ENCODE measurements at places on chromosomes 16 and 17. TPM values are rescaled to one million over a fixed set of nuclear protein-coding genes. Genes with fewer than 3 reads are reported as not detected.

Gene CHD9NB
- polyA plus RNA-seq = not detected

Gene CMTM1
- not detected for polyA plus RNA-seq

Gene TBX2
- not detected for polyA plus RNA-seq

Gene NOG
- 0.16 TPM for polyA plus RNA-seq

Gene ASGR2
- not detected for polyA plus RNA-seq

Gene CMTM4
- not detected for polyA plus RNA-seq

DNA sequence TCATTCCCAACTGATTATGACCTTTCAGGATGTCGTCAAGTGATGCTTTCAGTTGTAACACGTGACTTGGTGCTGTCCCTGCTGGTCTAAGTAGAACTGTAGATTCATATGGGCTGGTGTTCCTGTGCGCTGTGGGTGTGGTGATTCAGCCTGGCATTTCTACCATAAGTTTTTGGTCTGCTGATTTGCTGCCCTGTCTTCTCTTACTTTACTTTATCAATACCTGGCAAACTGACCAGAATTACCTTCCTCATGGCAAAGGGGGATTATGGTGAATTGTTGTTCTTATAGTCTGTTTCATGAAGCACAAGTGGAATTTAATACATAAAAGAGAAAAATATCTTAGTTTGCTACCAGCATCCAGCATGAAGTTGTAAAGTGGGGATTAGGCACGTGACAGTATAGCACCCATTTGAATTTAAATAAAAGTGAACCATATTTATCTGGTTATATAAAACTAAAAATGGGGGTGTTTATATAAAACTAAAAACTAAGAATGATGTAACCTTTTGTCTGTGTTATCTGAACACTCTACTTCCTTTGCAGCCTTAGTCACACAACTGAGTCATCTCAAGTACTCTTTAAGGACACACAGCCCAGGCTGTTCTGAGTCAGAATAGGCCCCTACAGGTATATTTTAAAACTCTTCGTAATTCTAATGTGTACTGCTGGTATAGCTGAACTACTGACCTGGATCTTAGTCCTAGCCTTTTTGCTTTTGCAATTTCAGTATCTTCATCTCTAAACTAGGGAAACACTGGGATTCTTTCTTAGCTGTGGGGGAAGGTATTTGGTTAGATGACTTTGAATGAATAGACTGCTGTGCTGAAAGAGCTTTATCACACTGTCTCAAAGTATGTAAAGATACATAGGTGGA is 28.3 kb downstream of the TTC19 start:
- H3K4me3 ChIP-seq = no peak overlapping the region
- DNase-seq = no peak
- H3K27ac ChIP-seq = no peak overlapping the region

DNA sequence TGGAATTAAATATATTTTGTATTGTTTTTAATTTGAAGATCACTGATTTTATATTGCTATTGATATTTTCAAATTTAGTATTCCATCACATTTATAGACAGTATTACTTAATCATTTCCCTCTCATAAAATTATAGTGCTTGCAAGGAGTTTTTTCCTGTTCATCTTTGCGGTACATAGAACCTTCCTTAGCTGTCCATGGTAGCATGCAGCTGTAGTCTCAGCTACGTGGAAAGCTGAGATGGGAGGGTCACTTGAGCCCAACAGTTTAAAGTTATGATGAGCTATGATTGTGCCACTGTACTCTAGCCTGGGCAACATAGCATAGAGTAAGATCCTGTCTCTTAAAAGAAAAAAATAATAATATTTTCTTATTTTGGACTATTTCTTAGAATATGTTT is 215.8 kb upstream of the CHMP6 start:
- peaks cover 4% of the 10 kb centered on the region for H3K36me3 ChIP-seq
- H3K4me3 ChIP-seq = no peak overlapping the region
- no peak for DNase-seq
- no peak overlapping the region for H3K27ac ChIP-seq
- peaks cover 47% of the 10 kb centered on the region for H3K4me1 ChIP-seq
- no peaks in the 10 kb centered on the region for H3K27me3 ChIP-seq

GRCh38 chr16:59733321-59733720 is 999.2 kb upstream of the GOT2 start:
- no peak overlapping the region for H3K4me3 ChIP-seq
- H3K27me3 ChIP-seq = no peaks in the 10 kb centered on the region
- no peaks in the 10 kb centered on the region for H3K4me1 ChIP-seq
- H3K36me3 ChIP-seq = no peaks in the 10 kb centered on the region
- no peak overlapping the region for H3K27ac ChIP-seq

GRCh38 chr16:69720822-69721430 is 5.4 kb downstream of the NQO1 start:
- no peaks in the 10 kb centered on the region for H3K27me3 ChIP-seq
- H3K36me3 ChIP-seq = no peaks in the 10 kb centered on the region
- no peak for DNase-seq
- H3K4me1 ChIP-seq = peaks cover 6% of the 10 kb centered on the region

DNA sequence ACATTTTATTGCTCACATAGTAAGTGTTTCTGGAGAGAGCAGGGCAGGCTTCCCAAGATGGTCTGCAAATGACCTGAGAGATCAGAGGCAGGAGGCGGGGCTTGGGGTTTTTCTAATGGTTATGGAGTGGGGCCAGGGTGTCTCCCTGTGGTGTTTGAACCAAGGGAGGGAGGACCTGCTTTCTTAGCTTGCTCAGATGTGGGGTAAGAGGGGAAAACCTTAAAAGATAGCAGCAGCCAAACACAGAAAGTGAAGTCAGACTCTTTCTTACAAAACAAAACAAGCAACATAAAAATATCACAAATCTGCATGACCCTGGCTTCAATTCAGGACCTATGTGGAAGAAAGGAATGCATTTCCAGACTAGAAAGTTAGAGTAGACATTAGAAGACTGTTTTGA is 22.9 kb upstream of the DNAJA2 start:
- H3K27ac ChIP-seq = no peak overlapping the region
- no peaks in the 10 kb centered on the region for H3K4me1 ChIP-seq
- no peak overlapping the region for H3K4me3 ChIP-seq
- H3K27me3 ChIP-seq = no peaks in the 10 kb centered on the region
- no peaks in the 10 kb centered on the region for H3K36me3 ChIP-seq

DNA sequence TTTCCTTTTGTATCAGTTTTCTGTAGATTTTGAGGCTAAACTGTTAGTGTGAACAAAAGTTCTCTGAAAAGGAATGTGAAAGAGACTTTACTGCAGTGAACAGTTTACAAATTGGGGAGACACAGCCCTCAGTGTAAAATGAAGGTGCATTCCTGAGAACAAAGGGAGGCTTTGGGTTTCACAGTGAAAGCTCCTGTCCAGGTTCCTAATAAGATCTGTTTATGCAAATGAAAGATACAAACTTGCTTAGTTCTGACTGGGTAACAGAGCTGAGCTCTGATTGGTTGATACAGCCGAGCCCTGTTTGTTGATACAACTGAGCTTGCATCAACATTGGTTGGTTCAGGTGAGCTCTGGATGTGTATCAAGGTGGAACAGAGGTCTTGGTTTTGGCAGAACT is 8.3 kb upstream of the CDRT15 start:
- H3K4me1 ChIP-seq = no peaks in the 10 kb centered on the region
- DNase-seq = no peak
- no peak overlapping the region for H3K27ac ChIP-seq
- H3K36me3 ChIP-seq = no peaks in the 10 kb centered on the region

GRCh38 chr16:66926171-66926947 is 1.0 kb upstream of the RRAD start:
- no peaks in the 10 kb centered on the region for H3K36me3 ChIP-seq
- H3K27me3 ChIP-seq = peaks cover 30% of the 10 kb centered on the region
- peak overlapping the region; percentile 80 for H3K4me3 ChIP-seq
- DNase-seq = no peak
- no peak overlapping the region for H3K27ac ChIP-seq

DNA sequence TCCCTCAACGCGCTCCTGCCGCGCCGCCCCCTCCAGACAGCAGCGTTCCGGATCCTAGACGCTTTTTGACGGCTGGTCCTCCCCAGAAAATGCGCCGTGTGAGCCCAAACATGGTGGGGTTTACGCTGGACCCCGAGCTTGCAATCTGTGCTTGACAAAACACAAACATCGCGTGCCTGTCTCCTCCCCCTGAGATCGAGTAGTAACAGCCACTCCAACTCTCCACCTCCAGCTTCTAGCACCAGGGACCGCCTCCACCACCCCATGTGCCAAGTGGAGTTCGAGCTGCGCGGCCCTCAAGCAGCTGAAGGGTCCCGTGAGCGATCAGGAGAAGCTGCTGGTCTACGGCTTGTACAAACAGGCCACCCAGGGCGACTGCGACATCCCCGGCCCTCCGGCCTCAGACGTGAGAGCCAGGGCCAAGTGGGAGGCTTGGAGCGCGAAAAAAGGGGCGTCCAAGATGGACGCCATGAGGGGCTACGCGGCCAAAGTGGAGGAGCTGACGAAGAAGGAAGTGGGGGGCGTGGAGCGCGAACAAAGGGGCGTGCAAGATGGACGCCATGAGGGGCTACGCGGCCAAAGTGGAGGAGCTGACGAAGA is 656 bp upstream of the GEMIN4 start:
- no peak for DNase-seq
- peaks cover 38% of the 10 kb centered on the region for H3K4me1 ChIP-seq
- H3K27ac ChIP-seq = peak overlapping the region; percentile 97
- no peaks in the 10 kb centered on the region for H3K27me3 ChIP-seq

DNA sequence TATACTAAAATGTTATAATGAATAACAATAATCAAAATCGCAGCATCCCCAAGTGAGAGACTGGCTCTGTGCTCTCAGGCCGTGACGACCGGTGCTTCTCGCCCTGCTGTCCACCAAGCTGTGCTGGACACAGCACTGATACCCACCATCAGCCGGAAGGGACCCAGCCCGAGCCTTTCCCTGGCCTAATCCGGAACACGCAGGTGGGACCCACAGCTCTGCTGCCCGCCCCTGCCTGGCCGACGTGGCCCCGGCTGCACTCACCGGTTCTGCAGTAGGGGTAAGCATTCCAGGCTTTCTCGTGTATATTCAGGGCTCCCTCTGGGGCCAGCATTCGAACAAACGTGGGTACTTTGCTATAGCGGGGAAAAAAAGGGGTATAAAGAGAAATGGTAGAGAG is 14.6 kb downstream of the PITPNA start:
- peaks cover 3% of the 10 kb centered on the region for H3K4me1 ChIP-seq
- DNase-seq = no peak
- peaks cover 14% of the 10 kb centered on the region for H3K36me3 ChIP-seq
- no peak overlapping the region for H3K4me3 ChIP-seq
- H3K27me3 ChIP-seq = no peaks in the 10 kb centered on the region
- H3K27ac ChIP-seq = no peak overlapping the region

DNA sequence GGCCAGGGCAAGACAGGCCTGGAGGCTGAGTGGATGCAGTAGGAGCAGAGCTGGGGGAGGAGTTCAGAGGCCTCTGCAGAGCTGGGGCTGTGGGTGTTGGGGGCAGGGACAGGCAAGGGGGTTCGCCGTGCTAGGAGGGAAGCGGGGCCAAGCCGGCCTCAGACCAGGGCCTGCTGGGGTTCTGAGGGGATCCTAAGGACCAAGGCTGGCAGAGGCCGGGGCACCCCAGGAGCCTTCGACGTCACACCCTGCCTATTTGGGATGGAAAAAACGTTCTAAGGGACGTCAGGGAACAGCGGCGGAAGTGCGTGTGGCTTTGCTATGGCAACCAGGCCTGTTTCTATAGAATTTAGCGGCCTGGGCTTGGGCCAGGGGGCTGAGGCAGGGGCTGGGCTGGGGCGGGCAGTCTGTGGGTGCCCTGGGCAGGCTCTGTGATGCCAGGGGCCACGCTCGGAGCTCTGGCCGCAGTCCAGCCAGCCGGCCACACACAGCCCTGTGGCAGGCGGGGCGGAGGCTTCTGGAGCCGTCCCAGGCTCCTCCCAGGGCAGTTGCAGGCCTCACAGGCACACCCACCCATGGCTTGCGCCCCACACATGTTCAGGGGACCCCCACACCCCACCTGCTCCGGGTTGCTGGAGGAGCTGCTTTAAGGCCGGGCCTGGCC is 3.7 kb downstream of the TRAF7 start:
- H3K36me3 ChIP-seq = no peaks in the 10 kb centered on the region
- H3K4me1 ChIP-seq = peaks cover 35% of the 10 kb centered on the region
- H3K27me3 ChIP-seq = no peaks in the 10 kb centered on the region

- peaks cover 9% of the 10 kb centered on the region for H3K27me3 ChIP-seq
- H3K4me3 ChIP-seq = no peak overlapping the region
Measured at GRCh38 chr17:66580956-66581391, 253.9 kb upstream of the CACNG5 start.

- H3K4me3 ChIP-seq = peak overlapping the region; percentile 93
- H3K27me3 ChIP-seq = no peaks in the 10 kb centered on the region
- peak overlapping the region; percentile 92 for H3K27ac ChIP-seq
- no peak for DNase-seq
- no peaks in the 10 kb centered on the region for H3K36me3 ChIP-seq
- H3K4me1 ChIP-seq = peaks cover 28% of the 10 kb centered on the region
Measured at GRCh38 chr17:81294512-81295030, 536 bp downstream of the SLC38A10 start.

- DNase-seq = no peak
- no peaks in the 10 kb centered on the region for H3K36me3 ChIP-seq
- peaks cover 5% of the 10 kb centered on the region for H3K27me3 ChIP-seq
Measured at GRCh38 chr17:27945953-27946352, 52.8 kb upstream of the LYRM9 start.

GRCh38 chr17:73874008-73874720 is 229.9 kb upstream of the SDK2 start:
- no peaks in the 10 kb centered on the region for H3K4me1 ChIP-seq
- DNase-seq = no peak
- H3K36me3 ChIP-seq = no peaks in the 10 kb centered on the region
- no peaks in the 10 kb centered on the region for H3K27me3 ChIP-seq
- no peak overlapping the region for H3K4me3 ChIP-seq

DNA sequence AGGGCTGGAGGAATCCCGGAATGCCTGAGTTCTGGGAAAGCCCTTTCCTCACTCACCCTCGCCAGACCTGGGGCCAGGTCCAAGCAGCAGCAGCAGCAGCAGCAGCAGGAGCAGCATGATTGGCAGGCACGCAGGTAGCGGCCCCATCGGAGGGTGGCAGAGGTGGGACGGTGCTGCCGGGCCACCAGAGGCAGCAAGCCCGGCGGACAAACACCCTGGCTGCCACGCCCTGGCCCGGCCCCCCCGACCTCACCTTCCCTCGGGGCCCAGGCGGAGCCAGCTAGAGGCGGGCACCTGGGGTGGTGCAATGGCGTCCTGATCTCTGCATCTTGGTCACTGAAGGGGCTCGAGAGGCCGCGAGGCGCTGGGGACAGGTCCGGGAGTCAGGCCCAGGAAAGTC is 122.4 kb downstream of the LAT start:
- no peak overlapping the region for H3K27ac ChIP-seq
- DNase-seq = no peak
- H3K27me3 ChIP-seq = no peaks in the 10 kb centered on the region
- H3K4me1 ChIP-seq = no peaks in the 10 kb centered on the region
- no peaks in the 10 kb centered on the region for H3K36me3 ChIP-seq

GRCh38 chr16:74896389-74897370 is 88.2 kb downstream of the WDR59 start:
- peaks cover 24% of the 10 kb centered on the region for H3K36me3 ChIP-seq
- no peak for DNase-seq
- no peaks in the 10 kb centered on the region for H3K27me3 ChIP-seq

All from naive B cell (primary cell).